ENCODE measurements at places on chromosomes 5 and 9.

DNA sequence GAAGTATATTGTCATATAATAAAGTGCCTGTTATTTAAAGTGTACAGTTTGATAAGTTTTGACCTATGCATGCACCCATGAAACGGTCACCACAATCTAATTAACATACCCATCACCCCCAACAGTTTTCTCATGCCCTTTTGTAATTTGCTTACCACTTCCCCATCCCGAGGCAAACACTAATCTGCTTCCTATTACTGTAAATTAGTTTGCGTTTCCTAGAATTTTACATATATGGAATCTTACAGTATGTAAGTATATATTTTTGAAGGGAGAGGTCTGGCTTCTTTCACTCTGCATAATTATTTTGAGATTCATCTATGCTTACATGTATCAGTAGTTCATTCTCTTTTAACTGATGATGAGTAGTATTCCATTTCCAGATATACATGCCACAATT is 56.5 kb downstream of the AMBP start:
- no peak for DNase-seq

GRCh38 chr5:109029847-109030246 is 282.1 kb downstream of the FER start:
- no peak for DNase-seq

DNA sequence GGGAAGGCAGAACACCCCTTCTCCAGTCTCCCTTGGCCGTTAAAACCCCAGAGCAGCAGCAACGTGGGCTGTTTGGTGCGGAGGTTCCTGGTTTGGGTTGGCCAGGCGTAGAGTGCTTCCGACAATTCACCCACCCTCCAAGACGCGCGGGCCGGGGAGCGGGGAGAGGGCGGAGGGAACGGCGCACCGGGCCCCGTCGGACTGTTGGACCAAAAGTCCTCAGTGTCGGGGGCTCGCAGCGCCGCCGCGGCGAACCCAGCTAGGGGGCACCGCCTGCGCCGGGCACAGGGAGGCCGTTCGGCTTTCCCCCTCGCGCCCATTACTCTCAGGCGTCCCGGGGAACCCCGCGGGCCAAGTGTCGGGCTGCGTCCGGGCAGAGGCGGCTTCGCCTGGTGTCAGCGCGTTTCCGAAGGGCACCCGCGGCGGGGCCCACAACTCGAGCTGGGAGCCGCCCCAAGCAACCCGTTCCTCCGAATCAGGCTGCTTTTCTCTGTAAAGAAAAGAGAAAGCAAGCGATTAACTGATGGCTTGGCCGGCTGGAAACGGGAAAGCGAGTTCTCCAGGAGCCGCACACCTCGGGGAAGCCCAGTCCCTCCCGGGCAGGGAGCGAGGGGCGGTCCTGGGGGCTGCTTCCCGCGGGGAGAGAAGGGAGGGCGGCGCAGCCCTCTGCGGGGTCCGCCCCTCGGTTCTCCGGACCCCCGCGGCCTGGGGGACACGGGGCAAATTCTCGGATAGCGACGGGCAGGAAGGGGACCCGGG is 145.5 kb downstream of the ERCC6L2 start:
- no peak for DNase-seq

GRCh38 chr9:121354762-121355161 is 15.3 kb downstream of the STOM start:
- DNase-seq = no peak

Data from MCF 10A (cell line).